Placental pericyte (primary cell): ENCODE measurements at places on chromosomes 11 and 22. TPM values are rescaled to one million over a fixed set of nuclear protein-coding genes. Genes with fewer than 3 reads are reported as not detected.

The MMP1 gene
- total RNA-seq, result 19.7 and 1,229 TPM in 2 replicates

The ANO5 gene
- not detected in 2 replicates for total RNA-seq

The FZD4 gene
- total RNA-seq, result 7.9 and 12.9 TPM in 2 replicates

The TP53AIP1 gene
- not detected in 2 replicates for total RNA-seq

The BAIAP2L2 gene
- total RNA-seq, result 2.2 and 3.4 TPM in 2 replicates

The WNT11 gene
- 0.14 and 0.22 TPM in 2 replicates for total RNA-seq

The TAF10 gene
- total RNA-seq, result 33.3 and 41.2 TPM in 2 replicates

The OR5T2 gene
- not detected in 2 replicates for total RNA-seq

The OR52I1 gene
- total RNA-seq, result not detected in 2 replicates

The MS4A6E gene
- total RNA-seq, result not detected in 2 replicates

The ATF4 gene
- 202 and 1,291 TPM in 2 replicates for total RNA-seq

The KCTD17 gene
- 47.3 and 55.4 TPM in 2 replicates for total RNA-seq

The OR8D1 gene
- not detected in 2 replicates for total RNA-seq

The ASPHD2 gene
- 0.66 and 0.86 TPM in 2 replicates for total RNA-seq

The STIP1 gene
- total RNA-seq, result 244 and 265 TPM in 2 replicates

The DGCR6 gene
- 0.88 and 1.1 TPM in 2 replicates for total RNA-seq

The SYCE3 gene
- total RNA-seq, result not detected in 2 replicates

The ANO3 gene
- total RNA-seq, result 0.14 TPM in 1 of 2 replicates, not detected in the other

The ACTN3 gene
- total RNA-seq, result not detected in 2 replicates

The THRSP gene
- not detected in 2 replicates for total RNA-seq

The TMEM191C gene
- 0.88 and 3.6 TPM in 2 replicates for total RNA-seq

The OR8J1 gene
- total RNA-seq, result not detected in 2 replicates

The IGHMBP2 gene
- 9.4 and 18.0 TPM in 2 replicates for total RNA-seq

The PDGFB gene
- total RNA-seq, result 2.6 and 5.0 TPM in 2 replicates

The RAB3IL1 gene
- 2.7 and 14.0 TPM in 2 replicates for total RNA-seq

The RFPL1 gene
- not detected in 2 replicates for total RNA-seq

The TYR gene
- total RNA-seq, result not detected in 2 replicates

The POLD3 gene
- total RNA-seq, result 6.3 and 19.8 TPM in 2 replicates

The MS4A12 gene
- total RNA-seq, result not detected in 2 replicates

The KDM4D gene
- total RNA-seq, result 0.44 and 1.9 TPM in 2 replicates

The FOXR1 gene
- total RNA-seq, result not detected in 2 replicates

The MN1 gene
- total RNA-seq, result 4.6 and 7.2 TPM in 2 replicates

The CD3D gene
- not detected in 2 replicates for total RNA-seq

The FOLR2 gene
- total RNA-seq, result not detected in 2 replicates

The KCNK4 gene
- under 0.01 TPM in 1 of 2 replicates, not detected in the other for total RNA-seq

The MAJIN gene
- total RNA-seq, result not detected in 2 replicates

The PATE2 gene
- total RNA-seq, result 0.29 TPM in 1 of 2 replicates, not detected in the other

The DLAT gene
- total RNA-seq, result 35.0 and 63.6 TPM in 2 replicates
